ENCODE measurements at places on chromosomes 16 and 17.

DNA sequence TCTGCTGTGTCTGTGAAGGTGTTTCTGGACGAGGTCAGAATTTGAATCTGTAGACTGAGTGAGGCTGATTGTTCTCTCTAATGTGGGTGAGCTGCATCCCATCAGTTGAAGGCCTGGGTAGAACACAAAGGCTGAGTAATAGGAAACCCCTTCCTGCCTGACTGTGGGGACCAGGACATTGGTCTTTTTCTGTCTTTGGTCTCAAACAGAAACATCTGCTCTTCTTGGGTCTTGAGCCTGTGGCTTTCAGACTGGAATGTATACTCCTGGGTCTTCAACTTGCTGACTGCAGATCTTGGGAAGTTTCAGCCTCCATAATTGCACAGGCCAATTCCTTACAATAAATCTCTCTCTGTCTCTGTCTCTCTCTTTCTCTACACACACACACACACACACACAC, 19.6 kb upstream of the LRRC75A start:
- DNase-seq, result no peak

- no peak for DNase-seq
These were observed 14.5 kb upstream of the BAIAP2 start for GRCh38 chr17:81020443-81020766.

DNA sequence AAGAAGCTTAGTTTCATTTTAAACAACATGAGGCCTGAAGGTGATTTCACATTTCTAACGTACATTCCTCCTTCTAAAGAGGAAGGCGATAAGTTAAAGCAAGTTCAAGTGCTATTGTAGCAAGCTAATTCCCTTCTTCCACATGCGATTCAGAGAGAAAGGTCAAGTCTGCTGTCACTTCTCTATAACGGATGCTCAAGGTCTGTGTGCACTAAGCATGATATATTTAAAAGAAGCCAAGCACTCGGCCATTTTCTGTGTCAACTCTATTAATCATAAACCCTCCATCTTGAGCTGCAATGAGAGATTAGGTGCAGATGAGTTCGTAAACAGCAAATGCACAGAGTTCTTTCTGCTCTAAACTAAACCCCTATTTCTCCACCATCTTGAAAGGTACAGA, 568.8 kb upstream of the ZFHX3 start:
- DNase-seq, result no peak

- no peak for DNase-seq
These were observed 84.6 kb downstream of the SOCS1 start for GRCh38 chr16:11171448-11171709.

GRCh38 chr16:24747441-24747840, 18.0 kb downstream of the TNRC6A start:
- no peak for DNase-seq

- no peak for DNase-seq
These were observed 91.7 kb upstream of the TOB1 start for GRCh38 chr17:50957600-50958575.

- DNase-seq, result no peak
These were observed 3.8 kb downstream of the G6PC3 start for GRCh38 chr17:44074231-44074910.

DNA sequence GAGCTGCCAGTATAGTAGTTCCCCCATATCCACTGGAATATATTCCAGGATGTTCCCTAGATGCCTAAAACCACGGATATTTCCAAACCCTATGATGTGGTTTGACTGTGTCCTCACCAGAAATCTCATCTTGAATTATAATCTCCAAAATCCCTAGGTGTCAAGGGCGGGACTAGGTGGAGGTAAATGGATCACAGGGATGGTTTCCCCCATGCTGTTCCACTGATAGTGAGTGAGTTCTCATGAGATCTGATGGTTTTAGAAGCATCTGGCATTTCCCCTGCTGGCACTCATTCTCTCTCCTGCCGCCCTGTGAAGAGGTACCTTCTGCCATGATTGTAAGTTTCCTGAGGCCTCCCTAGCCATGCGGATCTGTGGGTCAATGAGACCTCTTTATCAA, 168.6 kb downstream of the MAF start:
- no peak for DNase-seq

GRCh38 chr17:79082311-79083190, 7.9 kb downstream of the ENGASE start:
- DNase-seq, result peak; percentile 56

- DNase-seq, result no peak
These were observed 187.5 kb downstream of the TANC2 start for GRCh38 chr17:63153488-63153887.

- no peak for DNase-seq
These were observed 67.4 kb downstream of the MAP2K4 start for GRCh38 chr17:12088035-12088434.

- DNase-seq, result no peak
These were observed 5.5 kb downstream of the CYLD start for GRCh38 chr16:50747207-50747956.

DNA sequence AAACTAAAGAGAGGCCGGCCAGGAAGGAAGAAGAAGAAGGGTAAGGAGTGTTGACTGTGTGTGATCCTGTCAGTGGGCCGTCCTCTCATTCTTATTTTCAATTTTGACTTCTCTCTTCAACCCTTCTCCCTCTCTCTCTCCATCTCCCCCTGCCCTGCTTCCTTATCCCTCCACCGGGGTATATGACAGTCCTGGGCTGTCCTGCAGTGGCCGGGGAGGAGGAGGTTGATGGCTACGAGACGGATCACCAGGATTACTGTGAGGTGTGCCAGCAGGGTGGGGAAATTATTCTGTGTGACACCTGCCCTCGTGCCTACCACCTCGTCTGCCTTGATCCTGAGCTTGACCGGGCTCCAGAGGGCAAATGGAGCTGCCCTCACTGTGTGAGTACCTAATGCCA, 5.6 kb downstream of the CHD3 start:
- no peak for DNase-seq

DNA sequence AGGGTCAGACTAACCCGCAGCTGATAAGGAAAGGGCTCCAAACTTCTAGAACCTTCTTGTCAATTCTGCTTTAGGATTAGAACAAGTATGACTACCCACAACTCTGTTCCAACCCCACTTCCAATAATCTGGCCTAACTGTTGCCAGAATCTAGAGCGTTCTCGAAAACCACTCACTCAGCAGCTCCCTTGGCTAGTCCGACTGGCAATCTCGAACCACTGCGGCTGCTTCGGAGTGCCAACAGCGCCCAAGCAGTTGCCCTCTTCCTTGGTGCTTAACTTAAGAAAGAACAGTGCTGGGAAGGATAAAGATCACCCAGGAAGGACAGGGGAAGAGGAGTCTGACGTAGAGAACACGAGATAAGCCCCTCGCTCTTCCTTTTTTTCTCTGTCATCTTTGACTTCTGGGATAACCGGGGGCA, 818 bp downstream of the DNAJC7 start:
- DNase-seq, result peak; percentile 18

GRCh38 chr17:49469831-49470810, 25.0 kb upstream of the NGFR start:
- DNase-seq, result no peak

DNA sequence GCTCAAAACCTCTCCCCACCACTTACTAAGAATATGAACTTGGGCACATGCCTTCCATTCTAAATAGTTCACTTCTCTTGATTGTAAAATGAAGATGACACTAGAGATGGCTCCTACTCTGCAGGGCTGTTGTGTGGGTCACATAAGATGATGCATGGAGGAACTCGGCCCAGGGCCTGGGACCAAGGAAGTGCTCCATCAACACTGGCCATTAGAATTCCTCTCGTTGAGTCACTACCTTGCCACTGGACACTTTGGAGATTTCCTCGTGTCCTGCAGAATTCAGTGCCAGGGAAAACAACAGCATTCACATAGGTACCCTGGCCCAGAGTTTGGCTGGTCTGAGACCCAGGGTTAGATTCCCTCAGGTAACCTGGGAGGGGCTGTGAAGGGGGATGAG, 18.6 kb downstream of the HNF1B start:
- DNase-seq, result no peak

DNA sequence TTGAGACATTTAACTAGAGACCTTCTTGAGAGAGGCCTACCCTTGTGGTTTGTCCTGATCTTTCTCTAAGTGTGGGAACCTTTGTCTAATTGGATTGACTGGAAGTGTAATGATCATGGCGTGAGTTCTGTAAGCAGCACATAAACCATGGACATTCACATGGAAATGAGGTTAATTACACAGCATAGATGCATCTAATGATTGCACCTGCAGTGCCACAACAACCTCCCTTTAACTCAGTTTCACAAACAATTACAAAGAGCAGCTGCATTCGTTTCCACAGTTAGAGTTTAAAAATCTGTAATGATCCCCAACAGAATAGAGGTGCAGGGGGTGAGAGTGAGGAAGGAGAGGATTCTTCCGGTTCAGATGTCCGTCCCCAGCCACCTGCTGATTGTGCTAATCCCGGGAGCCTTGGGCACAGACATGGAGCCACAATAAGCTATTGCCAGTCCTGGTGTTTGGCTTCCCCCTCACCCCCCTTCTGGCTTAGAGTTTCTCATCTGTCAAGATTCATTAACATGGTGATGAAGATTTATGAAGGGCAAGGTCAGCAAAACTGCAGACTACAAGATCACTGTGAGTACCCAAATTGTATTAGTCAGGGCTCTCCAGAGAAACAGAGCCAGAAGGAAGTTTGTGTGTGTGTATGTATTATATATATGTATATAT, 659.2 kb upstream of the SOX9 start:
- DNase-seq, result no peak

- DNase-seq, result no peak
These were observed 62.7 kb downstream of the ZNF423 start for GRCh38 chr16:49793244-49793643.

DNA sequence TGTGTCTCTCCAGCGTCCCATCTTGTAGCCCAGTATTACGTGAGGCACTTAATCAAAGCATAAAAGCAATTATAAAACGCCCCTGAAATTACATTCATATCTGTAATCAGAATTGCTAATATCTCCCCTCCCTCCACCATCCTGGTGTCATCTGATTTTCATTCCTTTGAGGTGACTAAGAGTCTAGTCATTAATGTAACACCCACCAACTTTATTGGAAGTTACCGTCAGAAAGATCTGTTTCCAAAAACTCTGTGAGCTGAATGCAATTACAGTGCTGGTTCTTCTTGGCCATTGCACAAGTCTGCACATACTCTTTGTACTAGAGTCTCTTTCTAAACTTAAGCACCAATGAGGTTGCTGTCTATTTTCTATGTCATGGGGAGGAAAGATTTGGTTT, 12.5 kb upstream of the MAF start:
- DNase-seq, result no peak

DNA sequence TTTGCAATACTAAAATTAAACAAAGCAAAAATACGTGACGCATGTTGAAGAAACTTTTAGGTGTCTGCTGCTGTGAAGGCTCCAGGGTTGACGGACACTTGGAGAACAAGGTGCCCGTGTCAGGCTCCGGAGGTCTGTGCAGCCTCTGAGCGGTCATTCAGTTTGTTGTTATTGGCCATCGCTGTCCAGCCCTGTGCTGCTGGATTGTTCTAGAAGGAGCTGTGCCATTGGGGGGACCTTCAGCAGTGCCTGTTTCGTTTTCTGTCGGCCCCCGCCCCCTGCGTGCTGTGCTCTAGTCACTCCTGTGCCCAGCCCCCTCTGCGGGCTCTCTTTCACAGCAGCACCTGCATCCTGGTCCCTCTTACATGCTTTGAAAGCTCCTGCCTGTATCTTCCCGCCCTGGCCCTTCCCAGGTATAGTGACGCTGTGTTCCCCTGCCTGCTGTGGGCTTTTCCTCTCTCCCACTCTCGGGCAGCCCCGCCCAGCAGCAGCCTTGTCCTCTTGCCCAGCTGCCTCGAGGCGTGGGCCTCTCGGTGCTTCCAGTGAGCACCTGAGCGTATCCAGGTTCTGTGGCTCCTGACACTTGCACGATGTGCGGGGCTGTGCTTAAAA, 50.7 kb downstream of the RNF213 start:
- DNase-seq, result no peak

DNA sequence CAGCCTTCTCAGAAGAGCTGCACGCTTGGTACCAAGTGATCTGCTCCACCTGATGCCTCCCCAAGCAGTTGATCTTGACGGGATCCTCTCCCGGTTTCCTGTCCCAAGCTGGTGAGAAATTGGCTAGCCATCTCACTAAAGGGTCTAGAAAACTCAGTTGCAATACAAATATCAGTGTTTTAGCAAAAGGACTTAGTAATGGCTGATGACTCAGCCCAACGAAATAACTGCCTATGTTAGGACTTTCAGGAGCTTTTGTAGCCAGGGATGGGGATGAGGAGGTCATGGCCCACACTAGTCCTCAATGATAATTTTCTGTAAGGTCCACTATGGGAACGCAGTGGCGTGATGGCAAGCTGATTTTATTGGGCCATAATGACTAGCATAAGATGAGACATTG, 23.3 kb upstream of the ENGASE start:
- DNase-seq, result no peak

DNA sequence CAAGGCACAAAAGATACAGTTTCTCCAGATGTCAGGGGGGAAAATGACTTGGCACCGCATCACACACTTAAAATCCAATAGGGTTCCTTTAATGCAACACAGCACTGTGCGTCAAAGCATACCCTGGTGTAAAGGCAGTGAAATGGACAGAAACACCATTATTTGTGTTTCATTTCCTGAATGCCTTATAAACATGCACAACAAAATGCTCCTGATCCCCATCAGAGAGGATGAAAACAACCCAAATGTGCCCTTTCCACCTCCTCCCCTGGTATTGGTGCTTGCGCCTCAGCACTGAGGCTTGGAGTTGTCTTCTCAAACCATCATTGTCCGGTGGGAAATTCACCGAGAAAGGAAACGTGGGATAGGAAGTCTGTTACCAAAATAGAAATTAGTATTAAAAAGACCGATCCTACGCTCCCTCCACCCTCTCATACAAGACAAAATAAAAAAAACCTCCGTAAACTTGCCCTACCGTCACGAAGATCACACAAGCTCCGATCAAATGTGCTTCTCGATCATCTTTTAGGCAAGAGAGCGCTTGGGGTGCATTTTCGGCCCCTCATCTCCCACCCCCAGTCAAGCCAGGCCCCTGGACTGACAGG, 722 bp downstream of the CDC27 start:
- no peak for DNase-seq

DNA sequence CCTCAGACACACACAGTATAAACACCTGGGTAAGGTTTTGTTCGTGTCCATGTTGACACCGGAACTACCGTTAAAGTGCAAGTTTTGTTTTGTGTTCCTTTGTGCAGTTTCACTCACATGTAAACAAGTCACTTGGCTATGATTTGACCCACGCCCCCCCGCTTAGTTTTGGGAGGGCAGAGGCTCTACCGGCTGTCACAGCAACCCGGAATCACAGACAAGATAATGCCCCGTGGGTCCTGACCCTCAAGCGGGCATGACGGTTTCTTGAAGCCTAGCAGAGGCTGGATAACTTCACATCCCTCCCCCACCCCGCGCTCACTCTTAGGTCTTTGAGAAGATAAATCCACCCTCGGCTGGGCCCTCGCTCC, 1.7 kb downstream of the RASD1 start:
- no peak for DNase-seq

DNA sequence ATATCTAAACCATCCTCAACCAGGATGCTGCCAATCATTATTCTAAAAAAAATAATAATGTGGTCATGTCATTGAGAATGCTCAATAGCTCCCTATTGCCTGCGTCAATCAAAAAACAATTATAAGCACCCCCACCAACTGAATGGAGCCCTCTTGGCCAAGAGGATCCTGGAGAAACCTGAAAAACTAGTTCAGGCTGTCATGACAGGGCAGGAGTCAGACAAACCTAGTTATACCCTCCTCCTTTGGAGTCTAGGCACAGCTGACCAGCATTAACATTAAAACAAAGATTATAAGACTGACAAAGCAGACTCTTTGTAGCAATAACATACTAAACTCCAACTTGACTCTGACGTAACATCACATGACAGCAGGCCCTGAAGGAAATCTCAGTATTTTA, 119.2 kb upstream of the CCL2 start:
- DNase-seq, result no peak

- DNase-seq, result no peak
These were observed 11.0 kb downstream of the ADORA2B start for GRCh38 chr17:15955793-15956541.
